ENCODE measurements at places on chromosomes 4 and X.

DNA sequence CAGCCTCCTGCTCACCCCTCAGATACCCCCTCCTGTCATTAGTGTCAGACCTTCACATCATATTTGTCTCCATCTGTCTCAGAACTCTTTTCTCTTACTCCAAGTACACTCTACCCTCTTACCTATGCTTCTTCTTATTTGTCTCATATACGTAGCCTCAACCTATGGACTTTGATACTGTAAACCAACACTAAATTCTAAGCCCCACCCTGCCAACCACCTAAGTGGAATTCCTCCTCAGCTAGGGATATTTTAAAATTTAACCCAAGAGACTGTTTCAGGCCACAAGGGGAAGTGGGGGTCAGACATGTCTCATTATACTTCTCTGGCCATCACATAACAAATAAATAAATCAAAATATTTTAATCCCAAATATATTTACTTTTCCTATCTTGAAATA, 778.1 kb upstream of the GRID2 start:
- no peak for DNase-seq

GRCh38 chrX:37922928-37923327, 75.6 kb upstream of the DYNLT3 start:
- no peak for DNase-seq

- no peak for DNase-seq
Measured at GRCh38 chr4:88003261-88003660, 4.2 kb upstream of the PKD2 start.

GRCh38 chr4:79334783-79335182, 8.9 kb upstream of the NAA11 start:
- no peak for DNase-seq

- DNase-seq = no peak
Measured at GRCh38 chr4:148634476-148634875, 192.3 kb upstream of the NR3C2 start.

GRCh38 chr4:168541266-168541953, 44.6 kb downstream of the PALLD start:
- no peak for DNase-seq

DNA sequence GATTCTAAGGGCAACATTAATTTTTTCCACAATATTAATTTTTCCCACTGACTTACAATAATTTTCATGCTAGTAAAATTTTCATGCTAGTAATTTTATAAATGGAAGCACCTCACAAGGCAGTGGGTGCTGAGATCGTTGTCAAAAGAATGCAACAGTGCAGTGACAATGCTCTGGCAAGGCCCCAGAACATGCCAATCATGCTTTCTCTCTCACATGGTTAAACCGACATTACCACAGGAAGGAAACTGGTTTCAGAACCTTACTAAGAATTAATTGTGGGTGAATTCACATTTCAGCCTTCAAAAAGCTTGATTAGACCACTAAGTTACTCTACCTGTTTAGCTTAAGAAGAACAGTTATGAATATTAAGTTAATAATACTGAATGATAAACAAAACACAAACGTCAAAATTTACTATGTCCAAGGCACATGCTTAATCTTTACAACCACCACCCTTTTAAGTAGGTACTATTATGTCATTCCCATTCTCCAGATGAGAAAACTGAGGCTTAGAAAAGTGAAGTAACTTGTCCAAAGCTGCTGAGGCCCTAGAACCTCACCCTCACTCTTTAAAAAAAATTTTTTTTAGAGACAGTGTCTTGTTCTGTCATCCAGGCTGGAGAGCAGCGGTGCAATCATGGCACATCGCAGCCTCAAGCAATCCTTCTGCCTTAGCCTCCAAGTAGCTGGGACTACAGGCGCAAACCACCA, 10.0 kb upstream of the OPHN1 start:
- DNase-seq = no peak

- DNase-seq = no peak
Measured at GRCh38 chrX:13473442-13474163, 95.8 kb upstream of the EGFL6 start.

- no peak for DNase-seq
Measured at GRCh38 chr4:135282676-135283075, 1081.1 kb upstream of the PABPC4L start.

DNA sequence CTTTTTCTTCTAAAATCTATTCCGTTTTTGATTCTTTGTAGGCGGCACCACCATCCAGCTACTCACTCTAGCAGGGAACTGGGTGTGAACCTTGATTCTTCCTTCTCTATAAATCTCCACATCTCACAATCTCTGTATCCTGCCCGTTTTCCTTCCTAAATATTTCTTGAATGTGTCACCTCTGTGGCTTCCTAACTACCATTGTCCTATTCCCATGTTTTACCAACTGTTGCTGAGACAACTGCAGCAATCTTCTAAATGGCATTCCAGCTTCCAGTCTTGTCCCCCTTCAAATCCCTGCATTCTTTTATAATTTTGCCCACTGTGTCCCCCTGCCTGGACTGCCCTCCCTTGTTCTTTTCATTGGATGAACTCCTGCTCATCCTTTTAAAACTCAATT, 641.3 kb downstream of the RPA4 start:
- DNase-seq = no peak

- no peak for DNase-seq
Measured at GRCh38 chrX:148722966-148723365, 222.5 kb downstream of the AFF2 start.

GRCh38 chrX:154043003-154043763, 23.5 kb upstream of the IRAK1 start:
- no peak for DNase-seq

DNA sequence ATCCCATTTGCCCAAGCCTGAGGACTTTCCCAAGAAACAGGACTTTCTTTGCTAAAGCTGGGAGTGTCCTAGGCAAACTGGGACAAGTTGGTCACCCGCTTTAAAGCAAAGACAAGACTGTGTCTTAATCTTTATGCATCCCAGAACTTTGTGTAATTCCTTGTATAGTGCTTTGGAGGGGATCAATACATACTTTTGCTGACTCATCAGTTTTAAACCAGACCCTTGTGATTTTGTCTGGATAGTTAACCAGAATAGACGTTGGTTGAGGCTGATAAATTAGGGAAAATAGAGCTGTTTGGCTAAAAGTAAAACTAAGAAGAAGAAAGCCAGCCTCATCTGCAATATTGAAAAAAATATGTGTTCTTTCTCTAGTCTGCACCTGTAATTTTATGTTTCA, 82.8 kb downstream of the IL1RAPL1 start:
- no peak for DNase-seq

- DNase-seq = peak; percentile 80
Measured at GRCh38 chrX:76279007-76279406, 106.1 kb downstream of the PBDC1 start.

- DNase-seq = no peak
Measured at GRCh38 chr4:3826247-3827172, 60.3 kb downstream of the ADRA2C start.

GRCh38 chrX:3286196-3286945, 60.1 kb downstream of the MXRA5 start:
- no peak for DNase-seq

DNA sequence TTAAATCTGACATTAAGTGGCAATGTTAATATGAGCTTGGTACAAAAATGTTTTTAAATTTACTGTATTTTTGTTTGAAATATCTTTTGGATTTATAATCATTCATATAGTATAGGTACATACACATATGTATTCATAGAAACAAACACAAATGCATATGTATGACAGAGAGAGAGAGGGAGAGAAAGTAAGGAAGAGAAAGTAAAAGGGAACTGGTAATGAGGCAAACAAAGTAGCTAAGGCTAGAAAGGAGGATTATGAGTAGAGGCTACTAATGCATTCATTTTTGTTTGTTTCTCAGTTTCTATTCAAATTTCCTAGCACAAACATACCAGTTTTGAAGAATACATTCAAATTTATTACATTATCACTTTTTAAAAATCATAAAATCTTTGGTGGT, 132.4 kb downstream of the GLRA3 start:
- DNase-seq = no peak

DNA sequence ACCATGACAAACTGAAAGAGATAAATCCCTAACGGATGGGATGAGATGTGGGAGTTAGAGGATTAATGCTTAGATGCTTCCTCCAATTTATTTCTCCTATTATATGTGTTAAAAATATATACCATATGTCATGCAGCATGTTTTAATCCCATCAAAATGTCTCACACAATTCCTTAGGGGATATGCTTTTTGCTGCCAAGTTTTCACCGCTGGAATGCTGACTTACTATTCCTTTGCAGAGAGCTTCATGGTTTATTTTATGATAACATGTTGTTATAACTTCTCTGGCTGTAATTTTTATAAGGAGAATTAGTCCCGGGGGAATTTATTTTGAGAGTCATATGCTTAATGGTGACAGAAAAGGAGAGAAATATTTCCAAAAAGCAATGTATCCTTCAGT, 670.3 kb downstream of the IL1RAPL1 start:
- DNase-seq = no peak

- DNase-seq = no peak
Measured at GRCh38 chr4:10226756-10227155, 110.2 kb upstream of the WDR1 start.

DNA sequence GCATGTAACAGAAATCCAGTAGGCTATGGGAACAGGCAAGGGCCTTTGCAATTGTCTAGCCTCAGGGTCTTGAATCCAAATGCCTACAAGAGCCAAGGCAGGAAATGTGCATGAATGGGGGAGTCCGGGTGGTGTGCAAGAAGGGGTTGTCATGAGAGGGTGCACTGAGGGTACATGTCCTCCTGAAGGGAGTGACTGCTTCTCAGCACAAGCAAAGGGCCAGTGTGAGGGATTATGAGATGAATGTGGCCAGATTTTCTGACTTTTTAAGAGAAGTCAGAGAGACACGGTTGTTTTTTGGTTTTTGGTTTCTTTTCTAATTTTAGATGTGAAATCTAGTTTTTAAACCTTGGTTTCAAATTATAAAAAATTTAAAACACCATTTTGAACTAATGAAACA, 76.5 kb upstream of the LSM6 start:
- no peak for DNase-seq

DNA sequence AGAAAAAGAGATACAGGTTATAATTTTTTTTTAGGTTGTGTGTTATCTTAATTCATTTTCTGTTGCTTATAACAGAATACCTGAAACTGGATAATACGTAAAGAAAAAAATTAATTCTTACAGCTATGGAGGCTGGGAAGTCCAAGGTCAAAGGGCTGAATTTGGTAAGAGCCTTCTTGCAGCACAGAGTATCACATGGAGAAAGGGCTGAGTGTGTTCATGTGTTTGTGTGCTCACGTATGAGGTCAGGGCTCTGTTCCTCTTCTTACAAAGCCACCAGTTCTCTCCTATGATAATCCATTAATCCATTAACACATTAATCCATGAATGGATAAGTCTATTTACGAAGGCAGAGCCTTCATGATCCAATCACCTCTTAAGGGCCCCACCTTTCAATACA, 8.6 kb upstream of the RAB28 start:
- DNase-seq = no peak

DNA sequence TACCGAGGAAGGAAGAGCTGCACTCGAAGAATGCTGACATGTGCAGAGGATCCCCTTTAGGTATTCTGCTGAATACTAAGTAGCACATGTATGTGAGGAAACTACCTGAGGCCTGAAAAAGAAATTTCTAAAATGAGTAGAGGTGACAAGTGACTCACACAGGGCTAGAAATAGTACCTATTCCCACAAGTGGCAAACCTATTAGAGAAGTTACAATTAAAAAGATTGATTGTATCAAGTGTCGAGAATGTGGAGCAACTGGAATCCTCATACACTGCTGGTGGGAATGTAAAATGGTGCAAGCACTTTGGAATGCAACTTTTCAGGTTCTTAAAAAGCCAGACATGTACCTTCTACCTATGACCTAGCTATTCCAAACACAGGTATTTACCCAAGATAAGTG, 47.4 kb downstream of the CCSER1 start:
- DNase-seq = no peak

- DNase-seq = peak; percentile 87
Measured at GRCh38 chr4:145609481-145610427, 9.4 kb upstream of the MMAA start.

DNA sequence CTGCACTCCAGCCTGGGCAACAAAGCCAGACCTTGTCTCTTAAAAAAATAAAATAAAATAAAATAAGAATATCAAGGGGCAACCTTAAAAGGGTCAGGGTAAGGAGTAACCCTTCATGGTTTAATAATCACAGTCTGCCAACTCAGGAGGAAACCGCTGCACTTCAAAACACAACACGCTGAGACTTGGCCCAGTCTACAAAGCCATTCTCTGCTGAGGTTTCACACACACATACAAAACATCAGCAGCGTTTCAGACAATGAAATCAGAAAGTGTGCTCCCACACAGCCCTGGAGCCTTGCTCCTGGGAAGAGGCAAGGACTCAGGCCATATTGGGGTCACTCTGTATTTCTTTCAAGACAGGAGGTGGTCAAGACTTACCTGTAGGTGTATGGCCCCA, 18.3 kb downstream of the SCARB2 start:
- DNase-seq = no peak

DNA sequence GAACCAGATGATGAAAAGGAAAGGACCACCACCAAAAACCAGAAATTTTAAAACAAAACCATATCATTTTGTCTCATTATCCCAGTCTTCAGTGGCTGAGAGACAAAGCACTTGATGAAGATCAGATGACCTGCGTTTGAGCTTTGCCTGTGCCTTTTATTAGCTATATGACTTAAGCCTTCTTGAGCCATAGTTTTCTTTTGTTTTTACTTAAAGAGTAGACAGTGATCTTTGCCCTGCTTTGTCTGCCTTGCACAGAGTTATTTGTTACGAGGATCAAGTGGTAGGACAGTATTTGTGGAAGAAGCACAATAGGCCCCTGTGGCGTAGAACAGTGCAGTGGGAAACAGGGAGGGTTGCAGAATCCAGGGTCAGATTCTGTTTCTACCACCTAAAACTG, 89.9 kb downstream of the SLC10A6 start:
- DNase-seq = no peak
